ENCODE measurements at places on chromosomes 5 and 9.
A peak's percentile ranks its signal among the peaks of the same experiment; 100 is the strongest.

GRCh38 chr5:57167201-57167600, 6.7 kb upstream of the GPBP1 start:
- DNase-seq: no peak

DNA sequence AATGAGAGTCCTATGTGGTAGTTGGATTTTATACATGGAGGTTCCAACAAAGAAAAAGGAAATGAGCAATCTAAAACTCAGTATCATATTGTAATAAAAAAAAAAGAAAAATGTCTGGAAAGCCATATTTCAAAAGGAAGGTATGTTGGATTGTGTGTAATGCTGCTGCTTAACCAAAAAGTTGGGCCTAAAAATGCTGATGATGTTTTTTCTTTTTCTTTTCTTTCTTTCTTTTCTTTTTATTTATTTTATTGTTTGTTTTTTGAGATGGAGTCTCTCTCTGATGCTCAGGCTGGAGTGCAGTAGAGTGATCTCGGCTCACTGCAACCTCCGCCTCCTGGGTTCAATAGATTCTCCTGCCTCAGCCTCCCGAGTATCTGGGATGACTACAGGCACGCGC, 1424.0 kb upstream of the CDH6 start:
- no peak for DNase-seq

DNA sequence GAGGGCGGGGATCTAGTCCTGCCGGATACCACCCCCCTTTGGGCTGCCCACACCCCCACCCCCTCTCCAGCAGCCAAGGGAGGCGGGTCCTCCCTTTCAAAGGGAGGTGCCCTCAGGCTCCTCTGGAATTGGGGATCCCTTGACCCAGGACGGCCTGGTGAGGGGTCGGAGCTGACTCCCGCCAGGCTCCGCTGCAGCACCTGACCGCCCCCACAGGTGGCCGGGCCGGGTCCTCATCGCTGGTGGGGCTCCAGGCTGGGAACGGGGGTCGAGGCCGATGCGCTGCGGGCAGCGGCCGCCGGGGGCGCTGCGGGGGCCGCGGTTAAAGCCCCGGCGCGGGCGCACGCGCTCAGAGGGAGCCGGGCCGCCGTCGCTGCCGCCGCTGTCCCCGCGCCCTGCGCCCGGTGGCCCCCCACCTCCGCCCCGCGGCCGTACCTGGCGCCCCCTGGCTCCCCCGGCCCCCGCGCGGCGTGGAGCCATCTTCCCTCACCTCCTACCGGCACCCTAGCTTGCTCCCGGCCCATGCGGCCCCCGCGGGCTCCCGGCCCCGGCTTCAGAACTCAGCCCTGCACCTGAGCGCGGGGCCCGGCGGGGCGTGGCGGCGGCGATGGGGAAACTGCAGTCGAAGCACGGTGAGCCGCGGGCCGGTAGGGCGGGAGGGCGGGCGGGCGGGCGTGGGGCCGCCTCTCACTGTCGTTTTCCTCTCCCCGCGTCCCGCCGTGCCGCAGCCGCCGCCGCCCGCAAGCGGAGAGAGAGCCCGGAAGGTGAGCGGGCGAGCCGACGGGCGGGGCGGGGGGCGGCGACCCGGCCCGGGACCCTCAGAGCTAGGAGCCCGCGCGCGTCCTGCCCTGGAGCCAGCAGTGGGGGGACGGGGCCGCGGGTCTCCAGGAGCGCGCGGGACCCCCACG, at the start of gene NKD2:
Gene NKD2 (plus strand): TSS at position 352 of the 908 bp plus-strand sequence. CDS start 256 bp downstream, at position 608.
- peak; percentile 81 for DNase-seq

- DNase-seq: peak; percentile 7
Observed at GRCh38 chr9:98786750-98787510, 9.4 kb downstream of the ANKS6 start.

- DNase-seq: no peak
Observed at GRCh38 chr9:15889555-15889954, 336.7 kb downstream of the CCDC171 start.

DNA sequence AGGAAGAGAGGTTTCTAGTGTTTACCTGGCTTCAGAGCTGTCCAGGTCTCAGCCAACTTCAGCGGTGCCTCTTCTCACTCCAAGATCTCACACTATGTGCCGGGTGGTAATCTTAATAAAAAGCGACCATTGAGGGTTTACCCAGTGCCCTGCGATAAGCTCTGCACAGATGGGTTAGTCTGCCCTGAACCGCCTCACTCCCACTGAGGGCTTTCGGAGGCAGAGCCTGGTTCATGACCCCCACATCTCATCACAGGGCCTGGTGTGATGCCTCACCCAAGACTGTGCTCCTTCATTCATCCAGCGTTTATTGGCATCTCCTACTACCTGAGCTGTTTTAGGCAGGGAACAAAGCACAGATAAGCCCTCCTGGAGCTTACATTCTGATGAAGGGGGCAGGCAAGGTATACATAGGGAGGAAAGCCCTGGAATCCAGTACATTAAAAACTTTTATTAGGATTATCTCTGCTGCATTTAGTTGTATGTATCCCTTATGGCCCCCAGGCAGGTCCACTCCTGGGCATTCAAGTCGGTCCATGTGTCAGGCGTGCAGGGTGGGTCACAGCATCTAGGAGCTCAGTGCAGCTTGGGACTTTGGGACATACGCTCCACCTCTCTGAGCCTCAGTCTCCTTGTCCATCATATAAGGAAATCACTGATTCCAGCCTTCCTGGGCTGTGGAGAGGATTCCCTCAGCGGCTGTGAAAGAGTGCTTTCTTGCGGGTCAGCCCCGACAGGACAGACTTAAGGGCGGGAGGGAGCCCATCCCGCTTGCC, 613 bp upstream of the COL15A1 start:
- DNase-seq: no peak

GRCh38 chr5:143499480-143500114, 96.1 kb upstream of the NR3C1 start:
- DNase-seq: no peak

GRCh38 chr5:109779036-109779735, 89.5 kb downstream of the MAN2A1 start:
- DNase-seq: no peak

- no peak for DNase-seq
Observed at GRCh38 chr9:5388026-5388819, 48.5 kb upstream of the RLN1 start.

DNA sequence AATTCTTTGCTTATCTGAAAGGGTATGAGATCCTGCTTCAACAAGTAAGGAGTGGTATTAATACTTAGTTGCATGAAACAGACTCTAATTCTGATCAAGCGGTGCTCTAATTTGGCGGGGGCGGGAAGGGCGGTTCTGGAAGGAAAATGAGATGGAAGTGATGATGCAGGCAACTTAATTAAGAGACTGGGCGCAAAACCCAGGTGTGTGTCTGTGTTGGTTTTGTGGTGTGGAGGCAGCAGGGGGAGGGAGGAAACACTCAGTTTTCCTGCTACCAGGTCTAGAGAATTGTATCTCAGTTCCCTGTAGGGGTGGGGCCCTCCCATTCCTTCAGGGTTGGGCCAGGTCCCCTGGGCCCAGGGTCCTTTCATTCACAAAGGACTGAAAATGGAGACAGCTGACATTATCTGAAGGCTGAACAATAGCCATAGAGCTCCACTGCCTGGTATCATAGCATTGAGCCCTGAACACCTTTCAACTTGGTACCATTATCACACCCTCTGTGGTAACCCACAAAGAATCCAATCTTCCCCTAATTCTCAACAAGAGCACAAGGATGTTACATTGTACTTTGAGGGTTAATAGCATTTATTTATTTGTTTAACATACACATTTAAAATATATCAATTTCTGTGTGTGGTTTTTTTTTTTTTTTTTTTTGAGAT, 17.2 kb upstream of the C5orf47 start:
- no peak for DNase-seq

DNA sequence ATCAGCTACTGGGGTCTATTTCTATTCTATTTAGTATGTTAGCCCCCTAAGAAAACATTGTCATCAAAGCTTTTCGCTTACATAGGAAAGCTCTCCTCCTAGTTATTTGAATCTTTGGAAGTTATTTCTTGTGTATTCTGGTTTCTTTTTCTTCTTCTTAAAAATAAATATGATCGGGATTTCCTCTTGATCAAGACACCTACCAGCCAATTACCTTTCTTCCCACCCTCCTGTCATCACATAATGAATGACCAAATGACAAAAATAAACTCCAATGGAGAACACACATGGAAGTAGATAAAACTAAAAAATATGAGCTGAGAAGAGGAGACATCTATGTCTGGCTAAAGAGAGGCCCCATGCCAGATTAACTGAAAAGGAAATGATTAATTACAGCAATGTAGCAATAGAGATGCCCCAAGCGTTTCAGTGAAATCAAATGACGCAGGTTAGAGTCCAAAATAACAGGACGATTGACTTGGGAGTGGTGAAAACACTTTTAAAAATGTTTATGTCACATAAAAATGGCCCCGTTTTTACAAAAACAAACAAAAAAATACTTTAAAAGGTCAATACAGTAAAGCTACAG, 59.5 kb upstream of the PCSK1 start:
- no peak for DNase-seq

GRCh38 chr9:81145331-81145963, 543.9 kb downstream of the TLE1 start:
- no peak for DNase-seq

- peak; percentile 91 for DNase-seq
Observed at GRCh38 chr5:177403792-177404640, 3.6 kb upstream of the PFN3 start.

- DNase-seq: no peak
Observed at GRCh38 chr9:86329649-86330048, 24.6 kb downstream of the TUT7 start.

- no peak for DNase-seq
Observed at GRCh38 chr9:102518324-102518723, 476.8 kb upstream of the CYLC2 start.

DNA sequence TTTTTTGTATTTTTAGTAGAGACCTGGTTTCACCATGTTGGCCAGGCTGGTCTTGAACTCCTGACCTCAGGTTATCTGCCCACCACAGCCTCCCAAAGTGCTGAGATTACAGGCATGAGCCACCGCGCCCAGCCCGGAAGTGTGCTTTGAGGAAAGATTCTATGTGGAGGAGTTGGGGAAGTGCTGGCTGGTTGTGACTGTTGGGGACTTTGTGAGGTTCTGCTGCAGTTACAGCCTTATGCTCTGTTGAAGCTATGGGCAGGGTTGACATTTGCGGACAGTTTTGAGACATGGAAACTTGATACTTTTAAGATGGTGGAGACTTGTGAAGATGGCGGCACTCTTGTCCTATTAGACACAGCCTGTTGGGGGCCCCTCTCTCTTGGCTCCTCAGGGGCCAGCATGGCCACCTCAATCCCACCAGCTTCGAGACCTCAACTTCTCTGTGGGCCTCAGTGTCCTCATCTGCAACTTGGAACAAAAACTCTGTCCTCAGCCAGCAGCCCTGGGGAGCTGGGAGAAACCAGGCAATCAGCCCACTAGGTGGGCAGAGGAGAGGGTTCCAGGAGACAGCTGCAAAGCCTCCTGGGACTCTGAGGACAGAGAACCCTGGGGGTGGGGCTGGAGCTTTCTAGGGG, 24.9 kb downstream of the C9orf50 start:
- DNase-seq: no peak

DNA sequence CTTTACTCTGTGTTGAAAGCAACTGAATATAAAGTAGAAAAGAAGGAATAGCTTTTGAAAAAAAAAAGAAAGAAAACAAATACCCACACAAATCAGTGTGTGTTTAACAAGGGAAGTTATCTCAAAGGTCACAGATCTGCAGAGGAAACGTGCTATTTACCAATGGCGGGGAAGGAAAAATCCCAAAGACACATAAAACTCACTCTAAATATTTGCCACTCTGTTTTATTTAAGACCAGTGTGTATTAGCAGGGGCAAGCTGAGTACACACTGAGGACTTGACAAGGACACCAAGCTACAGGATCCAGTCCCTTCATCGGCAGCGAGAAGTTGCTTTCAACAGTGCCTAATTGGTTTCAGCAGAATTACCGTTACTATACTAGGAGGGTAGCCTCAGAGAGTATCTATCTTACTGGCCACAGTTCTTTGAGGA, 252.5 kb downstream of the DEPDC1B start:
- DNase-seq: no peak

- no peak for DNase-seq
Observed at GRCh38 chr5:123940416-123940815, 428.4 kb downstream of the CSNK1G3 start.

DNA sequence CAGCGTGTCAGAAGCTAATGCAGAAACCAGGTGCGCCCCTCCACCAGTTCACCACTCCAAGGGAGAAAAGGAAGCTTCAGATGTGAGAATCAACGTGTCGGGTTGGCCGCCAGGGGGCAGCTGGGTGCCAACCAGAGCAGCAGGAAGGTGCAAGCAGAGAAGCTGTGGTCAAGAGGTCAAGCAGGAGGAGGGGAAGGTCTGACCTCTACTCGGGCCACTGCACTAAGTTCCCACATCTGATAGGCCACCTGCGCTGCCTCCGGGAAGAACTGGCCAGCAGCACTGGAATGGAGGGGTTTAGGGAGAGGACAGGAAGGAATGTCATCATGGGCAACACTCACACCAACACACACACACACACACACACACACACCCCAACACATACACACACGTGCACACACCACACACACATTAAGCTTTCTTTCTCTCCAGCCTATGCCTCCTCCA, 31.4 kb downstream of the ANXA6 start:
- peak; percentile 81 for DNase-seq

DNA sequence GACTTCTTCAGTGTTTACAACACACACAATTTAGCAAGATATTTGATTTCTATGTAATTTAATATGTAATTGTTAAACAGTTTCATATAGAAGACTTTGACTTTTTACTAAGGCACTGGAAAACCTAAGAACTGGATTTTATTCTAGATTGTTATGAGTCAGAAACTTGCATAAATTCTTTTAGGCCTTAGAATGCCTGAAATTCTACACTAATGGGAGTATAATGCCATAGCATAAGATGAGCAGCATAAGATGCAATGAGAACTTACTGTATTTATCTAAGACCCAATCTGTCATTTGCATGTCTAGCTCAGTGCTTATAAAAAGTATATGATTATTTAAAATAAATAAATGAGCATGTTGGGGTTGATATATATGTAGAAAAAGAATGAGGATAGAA, 285.2 kb downstream of the CDH12 start:
- DNase-seq: no peak

DNA sequence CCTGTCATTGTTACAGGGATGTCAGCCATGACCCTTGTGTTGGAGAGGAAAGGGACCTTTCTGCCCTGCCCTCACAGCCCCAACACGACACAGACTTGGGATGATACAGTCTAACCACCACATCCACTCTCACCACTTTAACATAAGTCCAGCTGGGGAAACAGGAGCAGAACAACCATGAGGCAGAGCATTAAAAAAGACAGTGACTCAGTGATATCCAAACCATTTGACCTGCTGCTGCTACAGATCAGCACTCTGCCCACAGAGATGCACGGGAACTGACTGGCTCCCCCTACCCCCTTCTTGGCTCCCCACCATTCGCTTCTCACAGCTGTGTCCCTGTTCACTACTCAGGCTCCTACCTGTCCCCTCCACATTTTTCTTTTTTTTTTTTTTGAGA, 458.6 kb downstream of the ZNF608 start:
- no peak for DNase-seq

DNA sequence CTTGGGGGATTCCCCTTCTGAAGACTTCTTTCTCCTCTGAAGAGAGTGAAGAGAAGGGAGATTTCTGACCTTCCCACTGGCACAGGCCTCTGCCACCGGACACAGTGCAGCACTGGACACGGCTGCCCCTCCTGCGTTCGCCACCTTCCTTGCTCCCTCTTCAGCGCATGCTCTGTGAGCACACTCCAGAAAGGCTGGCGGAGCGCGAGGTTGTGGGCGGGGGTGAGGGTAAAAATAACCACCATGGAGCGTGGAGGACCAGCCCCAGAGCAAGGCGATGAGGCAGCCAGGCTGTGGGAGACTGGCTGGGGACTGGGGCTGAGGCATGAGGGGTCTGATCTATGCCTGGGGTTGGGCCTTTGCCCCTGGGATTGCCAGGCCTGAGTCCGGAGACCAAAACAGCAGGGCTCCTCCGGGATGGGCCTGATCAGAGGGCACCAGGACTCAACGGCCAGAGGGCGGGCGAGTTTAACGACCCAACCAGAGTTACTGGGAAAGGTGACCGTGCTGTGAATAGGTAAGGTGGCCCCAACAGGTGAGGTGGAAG, 97.2 kb downstream of the ROR2 start:
- no peak for DNase-seq

Measured in activated CD8-positive, alpha-beta memory T cell treated with anti-CD3 and anti-CD28 coated beads, Interleukin-2, amount 50 U/mL, for 48 hours (primary cell).